NCI-H748 treated with DMSO at 0.1 percent for 48 hours (cell line): ENCODE measurements at places on chromosomes 16 and 17.
A peak's percentile ranks its signal among the peaks of the same experiment; 100 is the strongest.

GRCh38 chr16:81632392-81633146, 146.5 kb upstream of the PLCG2 start:
- DNase-seq = no peak

DNA sequence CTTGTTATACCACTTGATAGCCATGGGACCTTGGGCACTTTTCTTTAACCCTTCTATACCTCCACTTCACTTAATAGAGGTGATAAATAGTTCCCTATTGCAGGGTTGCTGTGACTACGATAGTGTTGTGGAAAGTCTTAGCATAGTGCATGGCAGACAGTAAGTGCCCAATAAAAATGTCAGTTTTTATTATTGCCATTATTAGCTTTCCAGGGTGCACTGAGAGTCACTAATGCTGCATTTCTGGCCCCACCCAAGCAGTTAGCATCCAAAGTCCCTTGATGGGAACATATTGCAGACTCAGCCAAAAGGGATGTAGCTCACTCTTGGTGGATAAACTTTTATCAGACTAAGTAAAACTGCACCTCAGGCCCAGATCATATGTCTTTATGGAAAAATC, 41.5 kb upstream of the TEKT3 start:
- no peak for DNase-seq

GRCh38 chr16:10950393-10950792, 6.0 kb downstream of the CLEC16A start:
- DNase-seq = no peak

DNA sequence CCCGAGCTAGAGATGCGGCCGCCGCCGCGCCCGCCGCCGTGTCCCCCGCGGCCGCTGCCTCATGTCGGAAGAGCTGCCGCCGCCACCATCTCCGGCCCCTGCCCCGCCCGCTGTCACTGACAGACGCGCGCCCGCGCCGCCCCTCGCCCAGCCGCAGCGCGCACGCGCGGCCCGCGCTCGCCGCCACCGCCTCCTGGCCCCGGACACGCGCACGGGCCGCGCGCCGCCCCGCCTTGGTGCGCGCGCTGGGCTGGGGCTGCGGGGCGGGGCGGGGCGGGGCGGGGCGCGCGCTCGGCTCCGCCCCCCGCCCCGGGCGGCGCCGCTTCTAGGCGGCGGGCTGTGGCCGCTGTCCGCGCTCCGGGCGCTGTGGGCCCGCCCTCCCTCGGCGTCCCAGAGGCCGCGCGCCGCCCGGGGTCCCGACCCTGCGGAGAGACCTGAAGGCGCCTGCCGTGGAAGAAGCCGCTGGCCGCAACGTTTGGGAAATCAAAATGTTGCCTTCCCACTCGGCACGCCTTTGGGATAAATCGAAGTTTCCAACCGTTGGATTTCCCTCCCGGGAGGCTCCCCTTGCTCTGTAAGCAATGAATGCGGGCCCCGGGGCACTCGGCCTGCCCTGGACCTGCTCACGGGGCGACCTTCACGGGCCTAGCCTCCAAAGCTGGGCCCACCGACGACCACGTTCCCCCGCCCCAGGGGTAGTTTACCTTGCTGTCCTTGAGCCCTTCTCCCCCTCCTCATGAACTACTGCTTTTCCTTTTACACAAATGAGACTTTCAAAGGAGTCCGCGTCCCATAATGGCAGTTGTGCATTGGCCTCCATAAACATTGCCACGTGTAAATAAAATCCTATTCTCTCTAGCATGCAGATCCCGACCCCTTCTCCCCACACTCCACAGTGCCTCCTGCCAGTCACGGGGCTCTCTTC, at the start of gene ADCY9:
ADCY9 (minus strand) TSS at position 118 of the 925 bp plus-strand sequence. CDS start 1,000 bp downstream, outside the sequence.
- DNase-seq = no peak

DNA sequence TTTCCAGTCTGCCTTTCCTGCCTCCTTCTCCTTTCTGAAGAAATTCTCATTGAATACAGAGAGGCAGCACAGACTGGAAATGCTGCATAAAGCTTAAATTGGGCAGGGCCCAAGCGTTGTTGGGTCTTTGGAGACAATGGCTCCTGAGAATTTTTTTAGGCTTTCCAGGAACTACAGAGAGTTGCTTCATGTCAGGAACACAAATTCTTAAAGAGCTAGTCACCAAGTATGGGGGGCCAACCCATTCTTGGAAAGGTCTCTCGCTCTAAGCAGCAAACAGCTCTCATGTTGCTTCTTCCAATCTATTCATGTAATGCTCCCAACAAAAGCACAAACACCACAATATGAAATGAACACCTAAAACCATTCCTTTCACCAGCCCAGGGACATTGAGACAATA, 6.9 kb downstream of the HNF1B start:
- no peak for DNase-seq

DNA sequence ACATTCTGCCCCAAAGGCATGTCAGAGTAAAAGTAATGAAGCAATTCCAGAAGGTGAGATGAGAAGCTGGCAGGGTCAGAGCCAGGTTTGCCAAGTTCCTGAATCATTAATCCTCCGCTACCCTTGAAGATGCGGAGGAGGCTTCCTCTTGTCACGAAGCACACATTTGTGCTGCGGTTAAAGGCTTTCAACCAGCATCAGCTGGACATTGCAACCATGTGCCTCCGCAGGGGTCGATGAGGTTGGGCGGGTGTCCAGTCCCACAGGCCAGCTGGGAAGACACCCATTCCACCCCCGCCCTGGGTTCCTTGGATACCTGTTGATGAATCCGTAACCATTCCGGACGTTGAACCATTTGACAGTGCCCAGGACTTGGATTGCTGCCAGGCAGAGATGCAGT, 1.3 kb downstream of the YBX2 start:
- no peak for DNase-seq

DNA sequence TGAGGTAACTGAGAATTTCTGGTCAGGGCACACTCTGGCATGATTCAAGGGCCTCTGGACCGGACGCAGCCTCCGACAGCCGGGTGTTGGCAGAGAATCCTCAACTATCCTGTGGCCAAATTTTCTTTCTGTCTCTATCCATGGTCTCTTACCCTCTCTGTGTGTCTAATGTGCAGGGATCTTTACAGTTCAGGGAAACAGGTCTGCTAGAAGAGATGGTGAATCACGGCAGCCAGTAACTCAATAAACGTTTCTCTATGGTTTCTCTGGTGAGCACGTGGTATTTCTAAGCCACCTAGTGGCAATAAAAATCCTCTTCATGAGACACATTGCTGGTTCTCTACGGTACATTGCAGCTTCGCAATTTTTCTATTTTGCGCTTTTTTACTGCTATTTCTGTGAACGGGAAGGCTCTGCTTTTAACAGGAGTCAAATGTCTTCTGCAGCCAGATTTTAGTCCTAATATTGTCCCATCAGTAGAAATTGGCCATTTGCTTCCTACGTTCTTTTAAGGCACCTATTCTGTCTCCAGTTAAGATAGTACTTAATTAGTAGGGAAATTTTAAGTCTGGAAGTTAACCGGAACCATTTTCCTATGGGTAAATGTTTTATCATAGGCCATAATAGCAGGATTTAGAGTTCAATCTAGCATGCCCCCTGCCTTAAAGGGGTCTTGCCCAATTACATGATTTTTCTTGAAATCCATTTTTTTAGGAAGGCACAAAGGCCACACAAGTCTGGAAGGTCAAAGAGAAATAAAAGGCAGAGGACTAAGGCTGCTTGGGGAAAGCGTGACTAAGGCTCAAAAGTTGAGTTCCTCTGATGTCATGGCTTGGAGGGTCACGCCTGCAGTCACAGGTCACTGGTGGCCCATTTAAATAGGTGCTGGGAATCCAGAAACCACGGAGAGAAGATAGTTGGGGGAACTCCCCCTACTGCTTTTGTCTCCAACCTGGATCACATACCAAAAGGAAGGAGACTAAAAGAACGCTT, 31.5 kb downstream of the QPRT start:
- DNase-seq = peak; percentile 19

- DNase-seq = no peak
These were observed 6.0 kb downstream of the ST3GAL2 start for GRCh38 chr16:70432723-70433457.

DNA sequence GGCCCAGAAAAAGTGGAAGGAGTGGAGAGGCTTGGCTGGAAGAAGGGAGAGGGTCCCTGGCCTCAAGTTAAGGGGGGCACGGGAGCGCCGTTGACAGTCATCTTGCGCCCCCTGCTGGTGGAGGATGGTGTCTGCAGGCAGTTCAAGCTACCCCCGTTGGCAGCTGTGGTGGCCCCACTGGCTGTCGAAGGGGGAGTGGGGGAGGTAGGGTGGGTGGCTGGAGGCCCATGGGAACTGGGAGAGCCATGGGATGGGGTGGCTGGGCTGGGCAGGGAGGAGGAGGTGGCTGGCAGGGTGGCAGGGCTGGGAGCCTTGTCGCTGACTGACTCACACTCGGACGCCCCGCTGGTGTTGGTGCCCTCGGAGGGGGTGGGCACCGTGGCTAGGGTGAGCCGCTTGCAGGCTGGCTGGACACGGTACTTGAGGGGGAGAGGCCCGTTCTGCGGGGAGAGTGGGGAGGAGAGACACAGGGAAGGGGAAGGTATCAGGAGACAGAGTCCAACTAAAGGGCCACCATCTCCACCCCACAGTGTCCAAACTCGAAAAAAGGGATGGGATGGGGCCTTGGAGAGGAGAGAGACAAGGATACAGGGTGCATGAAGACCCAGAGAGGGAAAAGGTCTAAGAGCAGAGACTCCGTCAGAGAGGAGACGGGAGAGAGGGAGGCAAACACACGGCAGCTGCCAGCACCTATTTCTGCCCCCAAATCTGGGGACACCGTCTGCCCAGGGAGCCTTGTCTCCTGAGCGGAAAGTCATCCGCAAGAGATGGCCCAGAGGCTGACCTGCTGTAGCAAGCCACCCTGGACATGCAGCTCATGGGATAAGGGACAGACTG, 5.2 kb downstream of the CISD3 start:
- no peak for DNase-seq

GRCh38 chr16:72715267-72715666, 332.7 kb downstream of the ZFHX3 start:
- DNase-seq = no peak

DNA sequence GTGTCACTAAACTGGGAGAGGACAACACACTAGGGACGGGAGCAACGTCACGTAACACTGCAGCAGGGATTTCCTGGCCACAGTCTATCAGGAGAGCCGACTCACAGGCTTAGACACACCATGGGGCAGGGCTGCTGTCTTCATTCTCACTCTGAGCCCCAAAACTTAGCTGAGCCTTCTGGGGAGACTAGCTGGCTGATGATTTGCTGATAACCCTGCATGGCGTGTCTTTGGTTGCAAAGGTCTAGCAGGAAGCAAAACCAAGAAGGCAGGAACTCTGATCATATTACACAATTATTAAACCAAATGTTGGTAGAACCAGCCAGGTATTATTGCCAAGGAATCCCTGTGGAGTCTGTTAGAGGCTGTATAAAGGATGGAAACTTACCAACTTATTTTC, 345.0 kb downstream of the SLC39A11 start:
- DNase-seq = no peak

GRCh38 chr16:87687126-87687910, 78.5 kb downstream of the KLHDC4 start:
- no peak for DNase-seq

DNA sequence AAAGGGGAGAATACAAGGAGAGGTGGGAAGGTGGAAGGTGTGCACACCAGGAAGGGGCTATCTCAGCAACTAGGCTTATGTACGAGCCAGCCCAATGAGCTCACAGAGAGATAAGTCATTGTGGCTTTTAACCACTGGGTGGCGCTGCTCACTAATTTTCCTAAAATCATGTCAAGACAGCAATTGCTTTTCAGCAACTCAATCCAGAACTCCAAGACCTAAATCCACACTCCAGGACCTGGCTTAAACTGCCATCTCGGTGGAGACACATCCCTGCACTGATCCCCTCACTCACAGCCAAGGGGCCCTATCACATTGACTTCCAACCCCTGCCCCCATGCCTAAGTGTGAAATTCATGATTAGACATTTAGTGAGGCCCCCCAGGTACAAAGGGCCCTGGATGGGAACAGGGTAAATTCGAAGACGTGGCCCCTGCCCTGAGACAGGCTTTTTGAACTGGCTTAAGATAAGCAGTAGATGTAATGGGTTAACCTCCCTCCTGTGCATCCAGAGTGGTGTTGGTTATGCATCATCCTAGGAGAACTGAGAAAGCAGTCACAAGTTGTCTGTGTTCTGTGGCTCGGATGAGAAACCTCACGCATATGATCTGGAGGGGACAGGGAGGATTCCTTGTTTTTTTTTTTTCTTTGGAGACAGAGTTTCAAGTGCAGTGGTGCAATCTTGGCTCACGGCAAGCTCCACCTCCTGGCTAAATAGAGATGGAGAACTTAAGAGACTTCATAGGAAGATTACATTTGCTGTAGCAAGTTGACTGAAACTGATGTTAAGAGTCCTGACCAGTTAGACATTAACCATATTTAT, 11.5 kb downstream of the CCL16 start:
- peak; percentile 57 for DNase-seq

DNA sequence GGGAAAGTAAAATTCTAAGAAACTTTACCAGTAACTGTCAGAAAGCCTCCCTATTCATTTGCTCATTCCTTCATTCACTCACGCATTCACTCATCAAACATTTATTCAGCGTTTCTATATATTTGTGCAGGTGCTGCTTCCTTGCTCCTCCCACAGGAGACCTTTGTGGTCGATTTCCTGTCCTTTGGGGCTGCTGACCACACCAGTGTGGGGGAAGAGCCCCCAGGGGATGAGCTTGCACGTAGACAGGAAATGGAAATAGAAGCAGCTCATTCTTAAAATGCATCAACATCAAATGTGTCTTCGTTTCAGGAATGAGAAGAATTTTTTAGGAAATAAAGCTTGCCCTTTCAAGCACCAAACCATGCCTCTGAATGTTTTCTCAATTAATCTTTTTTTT, 9.6 kb downstream of the PIK3R6 start:
- peak; percentile 32 for DNase-seq

DNA sequence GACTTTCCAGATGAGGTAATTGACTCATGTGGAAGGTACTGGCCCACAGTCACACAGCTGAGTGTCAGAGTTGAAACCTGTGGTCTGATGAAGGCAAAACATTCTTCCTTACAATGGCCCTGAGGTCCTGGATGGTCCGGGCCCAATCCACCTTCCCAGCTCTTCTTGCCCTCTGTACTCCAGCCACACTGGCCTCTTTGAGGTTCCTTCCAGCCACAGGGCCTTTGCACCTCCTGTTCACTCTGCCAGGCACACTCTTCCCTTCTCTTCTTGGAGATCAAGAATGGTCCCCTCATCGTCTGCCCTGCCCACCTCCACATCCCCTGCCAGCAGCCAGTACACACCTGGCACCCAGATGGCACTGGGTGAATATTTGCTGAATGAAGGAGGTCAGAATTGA, 6.5 kb upstream of the PEMT start:
- DNase-seq = no peak

GRCh38 chr16:87342978-87343752, 26.0 kb upstream of the C16orf95 start:
- DNase-seq = no peak

- peak; percentile 94 for DNase-seq
These were observed 16.3 kb upstream of the AURKB start for GRCh38 chr17:8226536-8227237.

GRCh38 chr16:684961-685696, 995 bp upstream of the JMJD8 start:
- DNase-seq = no peak
